Activated CD4-positive, alpha-beta T cell treated with anti-CD3 and anti-CD28 coated beads, Interleukin-2, Interleukin-4, amounts not matched to agents 100 ng/mL and 50 ng/mL, durations not matched to agents 16 hours and 8 hours (primary cell): ENCODE measurements at places on chromosomes 13 and 19.

GRCh38 chr19:33641956-33642498 lies 20.3 kb downstream of the CHST8 start:
- no peak for DNase-seq

GRCh38 chr19:1992759-1993260 lies 22.7 kb downstream of the BTBD2 start:
- peak; percentile 9 for DNase-seq

DNA sequence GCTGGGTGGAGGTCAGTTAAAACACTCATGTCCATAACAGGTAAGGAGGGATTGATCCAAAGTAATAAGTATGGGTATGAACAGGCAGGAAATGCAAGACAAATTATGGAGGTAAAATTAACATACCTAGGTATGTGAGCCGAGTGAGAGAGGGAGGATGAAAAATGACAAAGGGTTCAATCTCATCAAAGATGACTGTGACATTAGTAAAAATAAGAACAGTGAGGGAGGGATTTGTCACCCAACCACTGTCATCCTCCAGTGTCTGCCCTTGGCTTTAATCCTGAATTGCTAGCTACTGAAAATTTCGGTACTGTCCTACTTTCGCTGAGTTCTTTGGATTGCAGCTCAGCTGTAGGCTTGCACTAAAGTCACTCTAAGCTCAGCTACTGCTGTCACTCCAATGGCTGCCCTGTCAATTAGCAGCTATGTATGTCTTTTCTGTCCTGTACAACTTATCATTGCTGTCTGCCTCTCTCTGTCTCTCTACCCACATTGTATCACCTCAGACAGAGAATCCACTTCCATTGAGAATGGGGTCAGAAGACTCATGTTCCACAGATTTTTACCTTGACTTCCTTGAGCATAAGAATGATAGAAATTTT lies 62.5 kb downstream of the LRRC63 start:
- DNase-seq, result no peak

- DNase-seq, result no peak
Measured at GRCh38 chr13:82747291-82747690, 1135.0 kb downstream of the SLITRK1 start.

DNA sequence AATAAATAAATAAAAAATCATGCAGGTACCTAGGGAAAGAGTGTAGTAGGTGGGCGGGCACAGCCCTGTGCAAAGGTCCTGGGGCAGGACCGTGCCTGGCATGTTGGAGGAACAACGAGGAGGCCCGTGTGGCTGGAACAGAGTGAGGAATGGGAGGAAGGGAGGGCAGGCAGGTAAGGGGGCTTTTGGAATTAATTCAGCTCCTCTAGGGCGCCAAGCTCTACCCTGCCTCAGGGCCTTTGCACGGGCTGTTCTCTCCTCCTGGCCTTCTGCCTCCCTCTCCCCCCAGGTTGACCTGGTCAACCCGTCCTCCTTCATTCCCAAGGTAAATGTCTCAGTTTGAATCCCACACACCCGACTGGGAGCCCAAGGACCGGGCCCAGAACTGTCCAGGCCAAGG lies 31.1 kb upstream of the SEMA6B start:
- no peak for DNase-seq

DNA sequence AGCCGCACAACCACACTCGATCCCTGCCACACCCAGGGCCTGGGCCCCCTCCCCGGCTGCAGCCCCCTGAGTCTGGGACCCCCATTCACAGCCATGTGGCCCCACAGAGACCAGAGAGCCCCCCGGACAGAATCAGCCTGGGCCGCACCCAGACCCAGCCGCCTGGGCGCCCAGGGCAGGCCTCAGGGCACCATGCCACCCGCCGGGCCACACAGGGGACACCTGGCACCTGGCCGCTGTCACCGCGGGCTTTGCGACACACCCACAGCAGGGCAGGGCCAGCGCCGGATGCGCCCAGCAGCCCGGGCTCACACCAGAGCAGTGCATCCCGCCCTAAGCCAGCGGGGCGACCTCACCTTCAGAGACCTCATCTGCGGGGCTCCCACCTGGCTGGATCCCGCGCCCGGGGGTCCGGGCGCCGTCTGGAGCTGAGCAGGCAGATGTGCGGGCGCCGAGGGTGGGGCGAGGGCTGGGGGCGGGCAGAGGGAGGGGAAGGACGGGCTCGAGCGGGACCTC lies 443 bp downstream of the TBXA2R start:
- DNase-seq, result no peak

DNA sequence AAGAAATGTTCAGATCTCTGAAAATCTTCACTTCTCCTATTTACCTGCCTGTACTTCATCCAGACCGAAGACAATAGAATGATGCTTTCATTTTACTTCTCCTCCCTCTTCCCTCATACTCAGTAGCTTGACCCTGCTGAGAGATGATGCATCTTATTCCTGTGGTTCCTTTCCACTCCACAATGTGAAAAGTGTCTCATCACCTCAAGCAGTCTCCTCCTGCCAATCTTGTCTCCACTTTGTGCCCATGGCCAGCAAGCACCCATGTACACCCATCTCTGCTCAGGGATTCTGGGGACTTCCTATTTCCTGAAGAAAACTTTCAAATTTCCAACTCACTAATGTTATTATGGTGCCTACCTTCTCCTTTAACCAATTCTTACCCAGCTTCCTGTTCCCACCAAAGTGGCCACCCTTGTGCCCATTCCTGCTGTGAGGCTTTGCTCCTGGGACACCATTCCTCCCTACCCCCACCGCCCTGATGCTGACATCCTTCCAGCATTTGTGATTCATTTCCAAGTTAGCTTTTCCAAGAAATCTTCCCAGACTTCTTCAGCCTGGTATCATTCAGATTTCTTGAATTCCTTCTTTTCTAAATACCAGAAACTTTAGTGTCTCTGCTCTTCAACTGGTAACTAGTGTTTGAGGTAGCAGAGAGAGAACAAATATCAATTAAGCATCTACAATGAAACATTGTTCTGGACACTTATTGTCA lies 212.5 kb downstream of the POSTN start:
- DNase-seq, result no peak

DNA sequence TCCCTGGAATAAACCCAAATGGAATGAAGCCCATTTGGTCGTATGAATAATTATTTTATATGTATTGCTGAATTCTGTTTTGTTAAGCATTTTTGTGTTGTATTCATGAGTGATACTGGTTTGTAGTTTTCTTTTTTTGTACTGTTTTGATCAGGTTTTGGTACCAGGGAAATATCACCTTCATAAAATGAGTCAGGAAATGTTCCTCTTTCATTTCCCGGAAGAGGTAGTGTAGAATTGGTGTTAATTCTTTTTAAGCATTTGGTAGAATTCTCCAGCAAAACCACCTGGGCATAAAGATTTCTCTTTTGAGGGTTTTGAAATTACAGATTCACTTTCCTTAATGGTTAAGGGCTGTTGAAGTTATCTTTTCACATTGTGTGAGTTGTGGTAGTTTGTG lies 13.3 kb downstream of the SPATA13 start:
- peak; percentile 69 for DNase-seq

DNA sequence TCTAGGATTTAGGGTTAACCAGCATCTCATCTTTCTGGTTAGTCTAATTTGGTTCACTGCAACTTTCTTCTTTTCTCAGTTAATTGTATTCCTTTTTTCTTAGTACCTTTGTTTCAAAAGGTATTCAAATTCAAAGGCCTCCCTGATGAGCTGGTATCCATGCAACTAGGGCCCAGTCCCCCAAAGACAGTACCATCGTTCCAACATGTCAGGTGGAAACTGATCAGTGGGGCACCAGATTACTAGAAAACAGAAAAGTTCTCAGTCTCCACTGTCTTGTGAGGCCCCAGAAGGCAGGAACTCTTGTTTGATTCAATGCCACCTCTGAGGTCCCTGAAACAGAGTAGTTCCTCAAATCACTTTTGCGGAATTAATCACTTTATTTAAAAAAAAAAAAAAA lies 303.2 kb upstream of the NBEA start:
- no peak for DNase-seq

DNA sequence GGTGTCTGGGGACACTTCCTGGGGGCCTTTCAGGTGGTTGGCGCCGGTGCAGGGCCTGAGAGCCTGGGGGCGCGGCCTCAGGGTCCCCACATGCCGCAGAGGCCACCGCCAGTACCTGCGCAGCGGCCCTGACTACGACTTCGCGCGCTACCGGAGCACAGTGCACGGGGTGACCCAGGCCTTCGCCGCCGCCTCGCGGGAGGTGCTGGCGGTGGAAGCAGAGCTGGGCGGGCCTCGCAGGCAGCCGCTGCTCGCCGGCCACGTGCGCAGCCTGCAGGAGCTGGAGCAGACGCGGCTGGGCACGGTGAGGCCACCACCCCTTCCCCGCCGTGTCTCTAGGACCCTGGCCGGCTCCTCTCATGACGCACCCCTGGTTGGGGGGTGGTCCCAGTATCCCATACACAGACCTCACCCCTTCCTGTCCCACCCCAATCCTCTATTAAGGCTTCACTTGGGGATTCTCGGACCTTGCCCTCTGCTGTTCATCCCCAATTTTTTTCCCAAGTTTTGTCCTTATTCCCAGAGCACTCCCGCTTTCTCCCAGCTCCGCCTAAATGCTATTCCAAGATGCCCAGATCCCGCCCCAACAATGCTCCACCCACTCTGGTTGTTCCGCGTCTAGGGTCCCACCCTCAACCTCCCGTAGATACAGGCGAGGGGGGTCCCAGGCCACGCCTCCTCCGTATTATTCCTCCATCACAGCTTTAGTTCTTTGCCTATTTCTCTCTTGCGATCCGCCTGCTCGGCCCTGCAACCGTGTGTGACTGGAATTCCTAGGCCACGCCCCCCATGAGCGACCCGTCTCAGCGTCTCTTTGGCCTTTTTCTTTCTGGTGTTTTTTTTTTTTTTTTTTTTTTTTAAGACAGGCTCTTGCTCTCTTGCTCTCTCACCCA lies 1.0 kb downstream of the REX1BD start:
- DNase-seq, result peak; percentile 57

- no peak for DNase-seq
Measured at GRCh38 chr13:80605011-80605410, 264.1 kb upstream of the SPRY2 start.
